Central memory CD4-positive, alpha-beta T cell (primary cell): ENCODE measurements at places on chromosomes 5 and 9.

DNA sequence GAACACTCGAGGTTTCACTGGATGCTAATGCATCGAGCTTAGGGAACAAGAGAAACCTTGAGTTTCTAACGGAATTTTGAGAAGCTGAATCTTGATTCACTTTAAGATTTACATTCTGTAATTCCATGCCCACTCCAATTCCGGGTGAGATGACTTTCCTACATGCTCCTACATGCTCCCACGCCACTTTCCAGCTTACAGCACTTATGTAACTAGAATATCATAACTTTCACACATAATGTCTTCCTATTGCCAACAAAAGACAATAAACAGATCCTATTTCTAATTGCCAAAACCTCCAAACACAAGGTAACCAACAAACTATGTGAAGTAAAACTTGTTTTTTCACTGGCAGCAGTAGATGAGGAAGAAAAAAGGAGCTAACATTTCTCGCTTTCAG lies 72.9 kb downstream of the ECPAS start:
- DNase-seq, result no peak

DNA sequence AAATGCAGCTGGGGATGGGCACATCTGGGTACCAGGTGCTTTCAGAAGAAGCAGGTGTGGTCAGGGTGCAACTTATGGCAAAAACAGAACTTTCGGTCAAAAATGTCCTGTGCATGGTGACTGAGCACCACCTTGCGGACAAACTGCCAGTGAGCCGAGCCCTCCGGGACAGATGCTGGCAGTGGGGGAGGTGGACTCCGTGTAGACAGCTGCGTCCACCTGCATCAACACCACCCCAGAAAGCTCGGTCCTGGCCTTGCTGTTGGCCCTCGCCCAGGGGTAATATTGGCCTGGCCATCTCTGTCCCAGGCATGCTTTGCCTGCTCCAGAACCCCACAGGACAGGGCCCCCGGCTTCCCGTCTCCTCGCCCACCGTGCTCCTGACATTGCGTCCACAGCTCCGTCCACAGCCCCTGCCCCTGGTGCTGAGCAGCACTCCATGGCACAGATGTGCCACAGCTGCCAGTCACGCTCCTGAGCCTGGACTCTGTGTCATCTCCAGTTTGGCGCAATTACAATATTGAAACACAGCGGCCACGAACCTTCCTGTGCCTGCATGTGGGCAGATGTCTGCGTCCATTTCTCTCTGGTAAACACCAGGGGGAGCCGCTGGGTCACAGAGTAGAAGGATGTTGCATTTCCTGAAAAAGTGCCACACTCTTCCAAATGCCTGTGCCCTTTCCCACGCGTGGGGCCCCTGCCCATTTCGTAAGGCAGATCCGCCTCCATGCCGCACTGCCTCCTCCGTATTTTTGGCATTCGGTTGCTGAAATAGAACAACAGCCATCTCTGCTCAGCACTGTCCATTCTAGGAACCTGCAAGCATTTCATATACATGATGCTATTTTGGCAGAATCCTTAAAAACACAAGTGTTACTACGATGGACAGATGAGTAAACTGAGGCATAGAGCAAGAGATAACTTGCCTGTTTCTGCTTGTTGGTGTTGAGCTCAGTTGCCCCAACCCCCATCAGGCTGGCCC lies 33.4 kb upstream of the SLC6A19 start:
- peak; percentile 67 for DNase-seq

GRCh38 chr9:2745560-2746380 lies 28.5 kb downstream of the KCNV2 start:
- DNase-seq, result no peak

DNA sequence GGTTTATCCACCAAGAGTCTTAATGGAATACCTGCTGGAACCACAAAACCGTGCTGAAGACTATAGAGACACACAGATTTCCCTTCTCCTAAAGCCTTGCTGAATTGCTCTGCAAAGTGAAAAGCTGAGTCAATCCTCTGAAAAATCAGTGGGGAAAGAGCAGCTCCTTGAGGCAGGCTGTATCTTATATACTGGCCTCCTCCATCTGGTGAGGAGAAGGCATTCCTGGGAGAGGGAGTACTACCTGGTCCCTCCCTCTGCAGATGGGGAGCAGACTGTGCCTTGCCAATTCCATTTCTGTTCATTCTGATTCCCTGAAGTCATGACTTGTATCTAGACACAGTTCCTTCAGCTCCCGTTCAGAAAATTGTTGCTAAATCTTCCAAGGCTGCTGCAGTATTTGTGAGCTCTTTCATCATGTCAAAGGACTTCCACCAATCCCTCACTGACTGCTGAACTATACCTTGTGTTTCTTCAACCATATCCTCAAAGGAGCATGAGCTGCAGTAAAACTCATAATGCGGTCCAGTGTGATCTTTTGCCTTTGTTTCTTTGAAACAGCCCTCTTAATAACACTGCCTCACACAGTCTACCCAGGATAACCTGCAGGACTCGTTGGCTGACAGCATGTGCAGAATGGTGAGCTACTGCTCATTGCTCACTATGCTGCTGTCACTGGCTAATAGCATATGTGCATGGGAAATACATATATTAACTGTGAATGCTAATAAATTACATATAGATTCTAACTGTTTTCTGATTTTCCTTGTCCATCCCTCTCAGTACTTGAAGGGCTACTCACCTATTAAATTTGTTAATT lies 84.5 kb downstream of the FOXD1 start:
- no peak for DNase-seq

- DNase-seq, result no peak
Observed at GRCh38 chr9:86557063-86557766, 203.0 kb upstream of the TUT7 start.

DNA sequence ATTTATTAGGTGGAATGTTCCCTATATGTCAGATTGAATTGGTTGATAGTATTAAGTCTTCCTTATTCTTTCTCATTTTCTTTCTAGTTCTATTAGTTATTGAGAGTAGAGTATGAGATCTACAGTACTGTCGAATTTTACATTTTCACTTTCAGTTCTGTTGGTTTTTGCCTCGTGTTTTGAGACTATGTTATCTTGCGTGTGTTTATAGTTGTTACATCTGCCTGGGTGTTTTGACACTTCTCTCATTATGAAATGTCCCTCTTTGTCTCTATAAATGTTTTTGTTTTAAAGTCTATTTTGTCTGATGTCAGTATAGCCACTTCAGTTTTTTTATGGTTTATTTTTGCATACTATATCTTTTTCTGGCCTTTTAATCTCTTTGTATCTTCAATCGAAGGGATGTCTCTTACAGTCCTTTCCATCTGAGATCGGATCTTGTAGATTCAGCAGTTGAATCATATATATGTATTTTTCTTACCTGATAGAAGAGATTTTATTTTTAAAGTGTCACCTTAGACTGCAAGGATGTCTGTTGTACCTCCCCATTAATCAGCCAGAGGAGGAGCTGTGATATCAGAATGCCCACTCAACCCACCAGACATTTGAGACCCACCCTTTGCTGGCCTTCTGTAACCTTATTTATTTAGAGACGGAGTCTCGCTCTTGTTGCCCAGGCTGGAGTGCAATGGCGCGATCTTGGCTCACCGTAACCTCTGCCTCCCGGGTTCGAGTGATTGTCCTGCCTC lies 20.7 kb downstream of the EHMT1 start:
- DNase-seq, result no peak

- peak; percentile 10 for DNase-seq
Observed at GRCh38 chr5:69364414-69364813, 4.9 kb downstream of the AK6 start.

GRCh38 chr5:159567461-159567860 lies 237.2 kb upstream of the IL12B start:
- no peak for DNase-seq

DNA sequence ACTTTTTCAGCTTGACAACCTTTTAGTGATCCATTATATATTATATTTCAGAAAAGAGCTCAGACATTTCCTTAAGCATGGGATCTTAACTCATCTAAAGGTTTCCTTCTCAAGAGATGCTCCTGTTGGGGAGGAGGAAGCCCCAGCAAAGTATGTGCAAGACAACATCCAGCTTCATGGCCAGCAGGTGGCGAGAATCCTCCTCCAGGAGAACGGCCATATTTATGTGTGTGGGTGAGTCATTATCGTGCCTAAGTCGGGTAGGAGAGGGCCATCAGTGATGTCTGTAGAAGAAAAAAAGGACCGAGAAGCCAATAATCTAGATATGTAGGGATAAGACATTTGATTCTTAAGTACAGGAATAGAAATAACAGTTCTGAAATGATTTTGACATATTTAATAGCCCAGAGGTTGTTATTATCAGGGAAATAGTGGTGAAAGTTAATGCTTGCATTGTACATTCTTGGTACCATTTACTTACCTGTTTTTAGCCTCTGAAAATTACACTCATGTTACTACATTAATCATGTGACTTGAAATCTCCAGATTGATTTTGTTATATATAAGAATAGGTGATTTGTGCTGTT lies 28.2 kb downstream of the MTRR start:
- peak; percentile 5 for DNase-seq
